ENCODE measurements at places on chromosomes 2 and 18.

DNA sequence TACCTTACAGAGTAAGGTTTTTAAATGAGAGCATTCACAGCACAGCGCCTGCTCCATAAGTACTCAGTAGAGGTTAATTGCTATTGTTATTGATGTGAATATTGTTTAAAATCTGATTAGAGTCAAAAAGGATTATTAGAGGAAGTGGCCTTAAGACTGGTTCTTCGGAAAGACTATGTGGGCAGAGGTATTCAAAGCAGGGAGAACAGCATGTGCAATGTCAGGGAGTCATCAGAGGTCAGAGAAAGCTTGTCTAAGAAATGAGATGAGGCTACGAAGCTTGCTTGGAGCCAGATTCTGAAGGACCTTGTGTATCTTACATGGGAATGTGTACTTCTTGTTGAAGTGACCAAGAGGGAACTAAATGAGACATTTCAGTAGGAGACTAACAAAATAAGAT is 49.8 kb downstream of the PMS1 start:
- DNase-seq, result no peak

DNA sequence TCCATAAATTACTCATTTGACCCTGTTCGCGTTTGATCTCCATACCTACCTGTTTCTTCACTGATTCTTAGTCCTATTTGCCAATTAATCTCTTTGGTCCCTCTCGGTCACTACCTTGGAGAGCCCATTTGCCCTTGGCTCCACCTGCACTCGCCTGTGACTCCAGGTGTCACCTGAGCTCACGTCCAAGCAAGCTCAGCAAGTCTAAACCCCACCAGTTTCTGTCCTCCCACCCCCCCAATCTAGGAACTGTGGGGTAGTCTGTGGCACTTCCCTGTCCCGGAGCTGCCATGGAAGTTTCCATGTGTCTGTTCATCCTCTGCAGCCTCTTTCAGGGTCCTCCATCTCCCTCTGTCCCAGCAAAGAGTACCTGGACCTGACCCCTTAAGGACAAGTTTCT is 68.1 kb upstream of the BCL2L11 start:
- no peak for DNase-seq

DNA sequence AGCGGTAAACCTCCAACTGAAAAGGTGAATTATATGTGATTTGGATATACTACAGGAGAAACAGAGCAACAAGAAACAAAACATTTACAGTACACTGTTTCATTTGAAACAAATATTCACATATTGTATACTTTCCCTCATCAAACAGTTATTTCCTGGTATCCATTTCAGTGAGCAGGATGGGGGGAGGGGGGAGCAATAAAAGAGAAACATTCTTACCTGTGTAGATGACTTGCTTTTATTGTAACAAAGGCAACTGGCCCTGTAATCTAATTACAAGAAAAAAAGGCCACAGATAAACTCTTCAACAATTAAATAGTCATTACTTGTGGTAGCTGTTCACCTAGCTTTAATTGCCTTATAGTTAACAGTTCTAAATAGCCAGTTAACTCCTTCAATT is 3.9 kb upstream of the PPP1CB start:
- DNase-seq, result no peak

DNA sequence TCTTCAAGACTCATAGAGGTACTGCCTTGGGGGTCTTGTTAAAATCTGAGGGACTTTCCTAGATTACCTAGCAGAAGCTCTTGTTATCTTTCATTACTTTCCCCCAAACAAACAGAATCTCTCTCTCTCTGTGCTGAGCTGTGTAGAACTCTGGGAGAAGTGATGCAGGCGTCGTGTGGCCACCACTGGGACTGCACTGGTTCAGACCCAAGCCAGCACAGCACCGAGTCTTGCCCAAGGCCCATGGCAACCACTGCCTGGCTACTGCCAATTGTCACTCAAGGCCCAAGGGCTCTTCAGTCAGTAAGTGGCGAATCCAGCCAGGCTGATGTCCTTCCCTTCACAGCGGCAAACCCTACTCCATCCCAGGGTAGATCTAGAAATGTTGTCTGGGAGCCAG is 28.6 kb downstream of the PPP1R1C start:
- DNase-seq, result no peak

DNA sequence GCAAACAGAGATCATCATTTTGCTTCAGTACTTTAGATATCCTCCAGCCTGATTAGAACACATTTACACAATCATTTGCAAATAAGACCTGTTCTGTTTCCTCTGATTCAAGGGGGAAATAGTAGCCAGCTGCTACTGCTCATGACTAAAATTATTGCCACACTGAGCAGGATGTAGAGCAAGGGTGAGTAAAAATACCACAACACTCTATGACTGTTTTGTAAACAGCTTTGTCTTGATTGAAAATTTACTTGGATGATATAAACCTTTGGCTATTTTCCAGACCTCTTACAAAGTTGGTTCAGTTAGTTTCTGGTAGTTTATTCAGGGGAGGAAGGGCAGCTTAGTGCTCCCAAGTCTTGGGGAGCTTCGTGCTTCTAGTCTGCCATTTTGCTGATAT is 286.4 kb upstream of the CNTNAP5 start:
- no peak for DNase-seq

DNA sequence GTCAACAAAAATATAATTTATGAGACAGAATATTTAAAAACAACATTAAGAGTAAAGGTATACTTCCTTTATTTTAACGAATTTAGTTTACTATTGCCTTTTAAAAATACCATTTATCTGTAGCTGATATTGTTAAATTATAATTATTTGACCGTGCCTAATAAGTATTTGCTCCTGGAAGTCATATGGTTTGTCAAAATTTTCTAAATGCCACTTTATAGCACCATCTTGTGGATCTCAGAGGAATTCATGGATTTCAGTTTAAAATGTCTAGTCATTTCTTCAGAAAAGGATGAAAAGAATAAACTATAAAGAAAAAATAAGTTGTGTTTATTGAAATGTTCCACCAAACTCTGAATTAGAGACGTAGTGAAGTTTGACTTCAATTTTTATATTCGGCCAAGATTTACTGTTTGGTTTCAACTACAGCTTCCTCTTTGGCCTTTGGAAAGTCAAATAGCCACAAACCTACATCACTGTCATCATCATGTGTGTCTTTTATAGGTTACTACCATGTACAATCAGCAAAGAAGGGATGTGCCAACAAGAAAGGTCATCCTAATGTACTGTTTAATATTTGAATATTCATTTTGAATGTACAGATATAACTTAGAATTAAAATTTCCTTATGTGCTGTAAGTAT is 10.3 kb upstream of the FTCDNL1 start:
- no peak for DNase-seq

- DNase-seq, result no peak
Measured at GRCh38 chr18:13176847-13177246, 41.7 kb upstream of the LDLRAD4 start.

DNA sequence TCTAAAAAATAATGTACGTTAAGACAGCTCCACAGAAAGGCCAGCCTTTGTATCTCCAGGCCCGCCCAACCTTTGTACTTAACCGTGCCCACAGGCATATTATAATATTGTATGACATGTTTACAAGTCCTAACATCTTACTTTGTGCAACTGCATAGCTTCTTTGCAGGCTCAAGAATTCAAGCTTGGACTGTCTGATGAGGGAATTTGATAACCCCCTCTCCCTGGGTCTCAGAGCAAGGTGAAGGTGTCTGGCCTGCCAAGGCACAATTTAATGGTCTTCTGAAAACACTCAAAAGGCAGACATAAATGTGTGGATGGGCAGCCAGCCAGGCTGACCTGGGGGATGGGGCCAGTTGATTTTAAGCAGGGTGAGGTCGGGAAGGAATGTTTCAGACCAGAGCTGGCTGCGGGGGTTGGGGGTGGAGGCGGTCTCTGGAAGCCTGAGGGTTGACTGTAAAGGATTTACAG is 732.7 kb upstream of the FANCL start:
- DNase-seq, result no peak

GRCh38 chr18:64714086-64714485 is 565.2 kb upstream of the LINC00305 start:
- no peak for DNase-seq

GRCh38 chr18:26813043-26813442 is 52.5 kb downstream of the AQP4 start:
- no peak for DNase-seq

GRCh38 chr2:3454802-3455201 is 64.5 kb downstream of the ADI1 start:
- no peak for DNase-seq

- DNase-seq, result no peak
Measured at GRCh38 chr2:2889646-2890045, 488.0 kb downstream of the EIPR1 start.

GRCh38 chr2:219292616-219293015 is 13.4 kb downstream of the DNAJB2 start:
- DNase-seq, result no peak

GRCh38 chr18:58046794-58047555 is 2.9 kb downstream of the NEDD4L start:
- no peak for DNase-seq

DNA sequence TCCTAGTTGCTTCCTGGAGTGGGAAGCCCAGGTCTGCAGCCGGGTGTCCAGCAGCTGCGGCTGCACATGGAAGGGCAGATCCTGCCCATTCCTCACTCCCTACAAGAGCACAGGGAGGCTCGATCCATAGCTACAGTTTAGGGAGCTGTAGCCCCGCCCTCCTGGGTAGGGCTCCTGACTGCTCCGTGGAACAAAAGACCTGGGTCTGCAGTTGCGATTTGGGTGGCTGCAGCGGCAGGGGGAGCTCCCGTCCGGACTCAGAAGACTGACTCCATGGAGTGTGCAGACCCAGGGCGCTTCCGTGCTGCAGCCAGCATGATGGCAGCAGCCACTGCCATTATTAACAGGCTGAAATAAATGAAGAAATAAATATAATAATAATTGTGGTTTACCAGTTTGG is 157.3 kb downstream of the CTNNA2 start:
- no peak for DNase-seq

- no peak for DNase-seq
Measured at GRCh38 chr2:6446938-6447608, 418.6 kb downstream of the CMPK2 start.

- no peak for DNase-seq
Measured at GRCh38 chr2:29950481-29950880, 29.1 kb upstream of the ALK start.

- DNase-seq, result no peak
Measured at GRCh38 chr2:42099438-42100173, 51.8 kb downstream of the PKDCC start.

- DNase-seq, result no peak
Measured at GRCh38 chr2:140895378-140895777, 1235.4 kb downstream of the LRP1B start.

DNA sequence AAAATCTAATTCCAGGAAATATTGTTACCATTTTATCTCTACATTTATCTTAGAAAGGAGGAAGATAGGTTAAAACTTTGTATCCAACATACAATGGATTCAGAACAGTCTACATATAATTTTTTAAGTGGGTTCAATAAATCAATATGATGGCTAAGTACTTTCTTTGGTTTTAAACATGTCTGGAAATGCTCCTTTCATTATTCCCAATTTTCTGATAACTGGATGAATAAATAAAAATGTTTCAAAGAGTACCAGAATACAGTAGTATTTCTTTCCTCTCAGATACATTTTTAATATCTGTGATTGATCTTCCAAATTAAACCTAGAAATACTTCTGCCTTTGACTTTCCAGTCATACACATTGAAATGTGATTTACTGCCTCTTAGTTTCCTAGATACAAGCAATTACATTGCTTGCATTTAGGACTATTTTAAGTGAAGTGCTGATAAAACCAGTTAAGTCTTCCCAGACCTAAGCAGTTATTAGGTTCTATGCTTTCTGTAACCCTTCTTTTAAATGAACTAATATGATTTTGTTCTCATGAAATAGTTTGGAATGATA is 283.5 kb downstream of the CCDC178 start:
- DNase-seq, result no peak

DNA sequence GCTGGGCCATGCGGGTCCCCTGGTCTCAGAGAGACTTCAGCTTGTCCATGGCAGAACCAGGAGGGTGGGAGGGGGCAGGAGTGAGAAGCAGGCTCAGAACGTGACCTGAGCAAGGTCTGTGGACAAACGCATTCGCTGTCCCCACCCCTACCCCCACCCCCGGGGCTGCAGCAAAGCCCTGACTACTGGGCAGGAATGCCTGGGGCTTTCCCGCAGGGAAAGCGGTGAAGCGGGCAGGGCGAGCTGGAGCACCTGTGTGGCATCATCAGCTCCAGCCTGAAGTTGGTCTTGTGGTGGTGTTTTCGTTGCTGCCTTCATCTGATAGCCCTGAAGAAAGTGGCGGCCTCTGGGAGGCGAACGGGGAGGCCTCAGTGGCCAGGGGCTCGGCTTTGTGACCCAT is 26.1 kb upstream of the ALKAL2 start:
- no peak for DNase-seq

DNA sequence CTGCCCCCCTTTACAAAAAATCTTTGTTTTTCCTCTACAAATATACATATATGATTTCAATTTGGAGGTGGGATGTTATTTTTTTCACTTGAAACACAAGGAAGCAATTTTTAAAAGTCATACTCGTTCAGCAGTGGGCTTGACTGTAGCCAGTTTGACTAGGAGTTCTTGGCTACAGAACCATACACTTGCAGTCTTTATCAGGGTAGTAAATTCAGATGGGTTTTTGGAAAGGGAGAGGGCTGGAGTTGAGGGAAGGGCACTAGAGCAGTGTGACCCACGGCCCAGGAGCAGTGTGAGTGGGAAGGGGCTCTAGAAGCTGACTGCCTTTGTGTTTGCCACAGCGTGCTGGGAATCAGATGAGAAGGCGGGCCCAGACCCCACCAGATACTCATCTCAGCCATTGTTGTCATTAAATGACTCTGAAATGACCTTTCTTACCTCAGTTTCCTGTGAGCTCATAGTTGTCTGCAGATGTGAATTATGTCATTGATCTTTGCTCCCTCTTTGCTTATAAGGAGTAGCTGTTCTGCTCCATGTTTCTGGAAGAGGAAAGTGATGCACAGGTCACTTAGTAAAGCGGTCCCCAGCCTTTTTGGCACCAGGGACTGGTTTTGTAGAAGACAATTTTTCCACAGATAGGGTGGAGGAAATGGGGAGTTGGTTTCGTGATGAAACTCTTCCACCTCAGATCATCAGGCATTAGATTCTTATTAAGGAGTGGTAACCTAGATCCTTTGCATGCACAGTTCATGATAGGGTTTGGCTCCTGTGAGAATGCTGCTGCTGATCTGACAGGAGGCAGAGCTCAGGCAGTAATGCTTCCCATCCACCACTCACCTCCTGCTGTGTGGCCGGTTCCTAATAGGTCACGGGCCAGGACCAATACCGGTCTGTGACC is 116.8 kb downstream of the SPTBN1 start:
- no peak for DNase-seq

DNA sequence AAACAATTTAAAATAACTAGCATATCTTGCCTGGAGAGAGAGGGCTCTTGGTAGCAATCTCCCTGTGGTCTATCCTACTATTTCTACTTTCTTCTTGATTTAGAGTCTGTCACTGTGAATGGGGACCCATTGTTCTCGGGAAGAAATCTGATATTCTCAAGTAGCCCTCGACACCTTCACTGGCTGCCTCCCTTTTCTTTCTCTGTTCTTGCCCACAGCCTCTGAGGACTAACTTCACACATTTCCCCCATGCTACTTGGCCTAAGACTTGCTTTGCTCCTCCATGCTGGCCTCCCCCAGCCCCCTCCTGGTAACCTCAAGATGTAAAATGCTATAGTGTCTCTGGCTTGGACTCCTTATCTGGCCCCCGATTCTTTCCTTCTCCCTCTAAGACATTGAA is 58.8 kb upstream of the NT5C1B start:
- DNase-seq, result no peak

GRCh38 chr2:219731173-219731572 is 103.7 kb downstream of the SLC4A3 start:
- DNase-seq, result no peak

Data from esophagus squamous epithelium (tissue), 5 donors.